ENCODE measurements at places on chromosomes 5 and 9.
A peak's percentile ranks its signal among the peaks of the same experiment; 100 is the strongest.

GRCh38 chr9:90053027-90053426 is 448.2 kb downstream of the GADD45G start:
- DNase-seq, result no peak

DNA sequence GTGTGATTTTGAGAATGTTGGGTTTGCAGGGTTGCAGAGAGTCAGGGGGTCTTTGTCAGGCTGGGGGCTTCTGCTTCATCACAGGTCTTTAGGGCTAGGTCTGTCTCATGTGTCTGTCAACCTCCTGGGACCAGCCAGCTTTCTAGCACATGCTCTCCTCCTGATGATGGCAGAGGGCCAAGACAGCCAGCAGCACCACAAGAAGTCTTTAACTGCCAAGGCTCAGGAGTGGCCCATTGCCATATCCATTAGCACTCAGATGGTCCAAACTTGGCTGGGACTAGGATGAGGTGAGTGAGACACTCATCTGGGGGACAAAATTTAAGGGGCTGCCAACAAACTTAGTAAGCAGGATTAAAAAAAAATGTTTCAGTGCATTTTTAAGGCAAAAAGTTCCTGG is 384.2 kb upstream of the CDH10 start:
- DNase-seq, result peak; percentile 47

- DNase-seq, result peak; percentile 9
Observed at GRCh38 chr9:27059907-27060306, 49.1 kb upstream of the TEK start.

GRCh38 chr5:57983426-57983825 is 476.5 kb downstream of the PLK2 start:
- DNase-seq, result no peak

- DNase-seq, result no peak
Observed at GRCh38 chr9:112332674-112332976, 794 bp downstream of the PTBP3 start.

- no peak for DNase-seq
Observed at GRCh38 chr9:111320631-111321030, 9.4 kb downstream of the OR2K2 start.

GRCh38 chr5:127650649-127651048 is 1.8 kb downstream of the CTXN3 start:
- no peak for DNase-seq

- DNase-seq, result no peak
Observed at GRCh38 chr5:76367623-76368371, 35.3 kb upstream of the IQGAP2 start.

DNA sequence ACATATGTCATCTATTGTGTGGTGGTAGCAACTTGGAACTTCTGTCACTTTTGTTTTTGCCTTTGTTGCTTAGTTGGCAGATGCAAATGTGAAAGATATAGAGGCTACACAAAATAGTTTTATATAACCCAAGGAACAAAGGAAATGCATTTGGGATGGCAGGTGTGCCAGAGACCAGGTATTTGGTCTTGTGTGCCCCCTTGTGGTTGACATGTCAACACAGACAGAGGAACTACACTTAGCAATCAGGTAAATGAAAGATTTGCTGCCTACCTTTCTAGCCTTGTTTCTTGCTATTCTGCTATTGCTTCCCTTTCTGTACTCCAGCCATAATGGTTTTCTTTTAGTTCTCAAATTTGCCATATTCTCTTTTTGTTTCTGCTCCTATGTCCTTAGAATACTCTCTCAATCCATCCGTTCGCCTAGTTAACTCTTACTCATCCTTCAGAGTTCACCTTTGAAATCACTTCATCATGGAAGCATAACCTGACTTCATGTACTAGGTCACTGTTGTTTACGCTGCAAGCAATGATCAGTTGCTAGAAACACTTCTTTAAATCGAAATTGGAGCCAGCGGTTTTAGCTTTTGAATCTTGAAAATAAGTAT is 119.5 kb downstream of the TRPM3 start:
- DNase-seq, result no peak

DNA sequence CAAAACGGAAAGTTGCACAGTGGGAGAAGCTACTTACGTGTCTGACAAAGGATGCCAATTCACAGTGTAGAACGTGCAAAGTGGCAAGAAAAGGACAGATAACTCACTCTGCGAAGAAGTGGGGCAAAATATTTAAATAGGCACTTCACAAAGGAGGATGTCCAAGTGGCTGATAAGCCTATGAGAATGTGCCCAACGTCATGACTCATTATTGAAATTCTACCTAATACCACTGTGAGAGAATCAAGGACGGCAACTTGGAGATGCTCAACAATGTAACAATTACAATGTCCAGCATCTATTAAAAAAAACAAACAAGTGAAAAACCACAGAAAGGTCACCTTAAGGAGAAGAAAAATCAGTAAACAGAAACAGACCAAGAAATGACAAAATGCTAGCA is 59.0 kb downstream of the NACC2 start:
- DNase-seq, result no peak

DNA sequence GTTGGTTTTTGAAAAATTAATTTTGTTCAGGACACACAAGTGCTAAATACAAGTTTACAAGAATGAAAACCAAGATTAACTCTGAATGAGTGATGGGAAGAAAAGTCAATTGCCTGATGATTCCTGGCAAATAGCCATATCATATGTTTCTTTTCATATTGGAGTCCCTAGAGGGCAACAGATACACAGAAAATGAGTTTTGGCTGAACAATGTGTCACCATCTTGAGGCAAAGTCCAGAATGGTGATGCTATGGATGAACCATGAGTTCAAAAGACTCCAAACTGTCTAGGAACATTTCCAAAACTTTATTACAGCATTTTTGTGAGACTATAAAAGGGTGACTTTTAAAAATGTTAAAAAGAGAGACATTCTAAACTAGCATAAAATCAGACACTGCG is 382.9 kb downstream of the TMEM161B start:
- DNase-seq, result no peak

DNA sequence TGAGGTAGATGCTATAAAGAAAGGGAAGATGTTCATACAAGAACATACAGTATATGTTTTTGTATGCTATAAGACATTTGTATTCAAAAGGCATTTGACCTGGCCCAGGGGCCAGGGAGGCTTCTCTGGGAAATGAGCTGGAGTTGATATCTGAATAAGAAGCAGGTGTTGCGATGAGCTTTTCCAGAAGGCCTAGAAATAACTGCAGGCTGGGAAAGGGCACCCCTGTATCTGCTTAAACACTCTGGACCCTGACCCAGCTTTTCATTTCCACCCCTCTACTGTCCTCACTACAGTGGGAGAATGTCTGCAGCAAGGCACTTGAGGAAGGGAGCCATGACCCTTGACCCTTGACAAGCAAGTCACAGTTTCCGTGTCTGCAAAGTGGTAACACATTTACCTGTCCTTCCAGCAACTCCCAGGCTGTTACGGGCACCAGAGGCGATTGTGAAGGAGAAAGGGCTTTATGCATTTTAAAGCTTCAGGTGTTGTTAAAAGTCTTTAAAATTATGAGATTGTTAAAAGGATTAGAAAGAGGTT is 88.2 kb upstream of the PANK3 start:
- no peak for DNase-seq

DNA sequence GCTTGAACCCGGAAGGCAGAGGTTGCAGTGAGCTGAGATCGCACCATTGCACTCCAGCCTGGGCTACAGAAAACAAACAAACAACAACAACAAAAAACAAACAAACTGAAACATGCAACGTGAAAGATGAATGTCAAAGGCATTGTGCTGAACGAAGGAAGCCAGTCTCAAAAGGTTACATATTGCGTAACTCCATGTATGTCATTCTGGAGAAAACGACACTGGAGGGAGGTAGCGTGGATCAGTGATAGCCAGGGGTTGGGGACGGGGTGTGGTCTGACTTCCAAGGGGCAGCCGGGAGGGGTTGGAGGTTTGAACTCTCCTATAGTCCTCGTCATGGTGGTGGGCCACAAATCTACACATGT is 12.1 kb upstream of the WDR5 start:
- DNase-seq, result no peak

Data from brain (organoid and tissue), 16 donors.